Smooth muscle cell of trachea (primary cell): ENCODE measurements at places on chromosomes 3 and 15. TPM values are rescaled to one million over a fixed set of nuclear protein-coding genes. Genes with fewer than 3 reads are reported as not detected.

The FES gene
- total RNA-seq = 38.7 and 63.0 TPM in 2 replicates

The SEMA3F gene
- total RNA-seq = 7.4 and 7.6 TPM in 2 replicates

The GOLGA8Q gene
- total RNA-seq = 1.5 and 2.6 TPM in 2 replicates

The AP2M1 gene
- 374 and 506 TPM in 2 replicates for total RNA-seq

The ATR gene
- total RNA-seq = 19.4 and 29.4 TPM in 2 replicates

The TGM5 gene
- total RNA-seq = not detected in 2 replicates

The RTP1 gene
- total RNA-seq = not detected in 2 replicates

The CILP gene
- total RNA-seq = 0.29 and 5.0 TPM in 2 replicates

The PPP1R14D gene
- total RNA-seq = not detected in 2 replicates

The CAPN3 gene
- 1.0 and 2.8 TPM in 2 replicates for total RNA-seq

The HCLS1 gene
- total RNA-seq = 0.15 and 0.17 TPM in 2 replicates

The IQCF5 gene
- not detected in 2 replicates for total RNA-seq

The AADAC gene
- total RNA-seq = 0.33 TPM in 1 of 2 replicates, not detected in the other

The ARRDC4 gene
- 9.2 and 16.9 TPM in 2 replicates for total RNA-seq

The ANKUB1 gene
- not detected in 2 replicates for total RNA-seq

The ACSBG1 gene
- under 0.01 TPM in 1 of 2 replicates, not detected in the other for total RNA-seq

The PIGZ gene
- total RNA-seq = 2.8 and 3.6 TPM in 2 replicates

The FOXL2NB gene
- total RNA-seq = not detected in 2 replicates

The DUOXA1 gene
- 0.17 TPM in 1 of 2 replicates, not detected in the other for total RNA-seq

The LDHAL6B gene
- total RNA-seq = not detected in 2 replicates

The PARP6 gene
- 23.3 and 24.3 TPM in 2 replicates for total RNA-seq

The NOX5 gene
- 0.58 and 0.83 TPM in 2 replicates for total RNA-seq

The GP5 gene
- total RNA-seq = 0.17 TPM in 1 of 2 replicates, not detected in the other

The TMA7 gene
- total RNA-seq = 178 and 359 TPM in 2 replicates

The ZPLD1 gene
- total RNA-seq = not detected in 2 replicates

The CCNB2 gene
- 5.1 and 71.3 TPM in 2 replicates for total RNA-seq

The ARL14 gene
- not detected in 2 replicates for total RNA-seq

The CYP1A2 gene
- total RNA-seq = not detected in 2 replicates

The TMEM40 gene
- 0.15 TPM in 1 of 2 replicates, not detected in the other for total RNA-seq

The CCRL2 gene
- total RNA-seq = 0.29 and 0.83 TPM in 2 replicates

The CPN2 gene
- total RNA-seq = not detected in 2 replicates

The RASGRF1 gene
- total RNA-seq = under 0.01 TPM in 1 of 2 replicates, not detected in the other

The INKA1 gene
- total RNA-seq = 9.3 and 10.5 TPM in 2 replicates

The FAM107A gene
- under 0.01 and 0.15 TPM in 2 replicates for total RNA-seq

The SCAANT1 gene
- not detected in 2 replicates for total RNA-seq
